ENCODE measurements at places on chromosomes 12 and 14.

DNA sequence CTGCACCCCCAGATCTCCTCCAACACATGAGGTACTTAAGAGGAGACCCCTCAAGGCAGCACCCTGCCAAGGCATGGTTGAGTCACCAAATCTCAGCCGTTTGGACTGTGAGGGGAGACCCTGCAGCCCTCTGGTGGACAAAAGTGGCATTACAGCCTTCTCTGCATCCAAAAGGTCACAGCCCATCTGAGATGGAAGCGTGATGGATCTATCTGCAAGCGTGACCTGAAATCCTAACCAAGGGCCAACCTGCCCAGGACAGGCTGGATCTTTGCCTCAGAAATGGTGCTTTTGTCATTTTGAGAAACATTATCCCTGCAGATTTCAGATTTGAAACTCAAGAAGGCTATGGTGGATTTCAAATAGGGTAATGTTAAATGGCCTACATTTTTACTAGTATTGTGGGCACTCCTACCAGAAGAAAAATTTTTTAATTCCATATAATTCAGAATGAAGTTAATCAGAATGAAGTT is 23.7 kb upstream of the DHRS4 start:
- peak; percentile 66 for DNase-seq

GRCh38 chr12:122082621-122083356 is 4.2 kb downstream of the MLXIP start:
- no peak for DNase-seq

DNA sequence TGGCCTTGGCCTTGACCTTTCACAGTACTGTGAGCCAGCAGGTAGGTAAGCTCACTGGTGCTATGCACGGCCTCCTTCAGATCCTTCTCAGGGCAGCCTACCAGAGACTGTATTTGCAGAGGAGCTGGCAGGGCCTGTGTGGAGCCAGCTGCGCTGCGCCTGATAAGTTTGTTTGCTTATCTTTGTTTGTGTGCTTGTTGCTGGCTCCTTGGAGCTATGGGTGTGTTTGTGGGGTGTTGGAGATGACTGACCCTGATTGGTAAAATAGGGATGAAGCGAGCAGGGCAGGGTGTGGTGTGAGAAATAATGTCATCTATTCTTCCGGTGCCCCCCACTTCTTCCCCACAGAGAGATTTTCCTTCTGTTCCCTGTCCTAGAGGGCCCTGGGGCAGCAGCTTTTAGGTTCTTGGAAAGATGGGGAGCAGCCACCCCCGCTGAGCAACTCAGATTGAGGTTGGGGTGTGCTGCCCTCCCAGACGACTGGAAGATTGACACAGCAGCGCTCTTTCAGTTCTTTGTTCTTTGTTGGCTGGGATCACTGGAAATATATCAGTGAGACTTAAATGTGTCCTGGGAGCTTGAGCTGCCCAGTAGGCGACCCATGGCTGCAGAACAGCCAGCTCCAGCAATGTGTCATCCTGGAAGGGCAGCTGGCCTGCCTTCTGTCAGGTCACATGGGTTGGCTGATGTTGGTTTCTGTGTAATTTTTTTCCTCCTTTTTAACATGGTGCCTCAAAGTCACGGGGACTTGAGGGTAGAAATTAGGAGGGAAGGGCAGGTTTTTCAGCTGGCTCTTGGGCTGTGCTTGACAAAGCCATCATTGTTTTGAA is 19.6 kb downstream of the MLXIP start:
- no peak for DNase-seq

GRCh38 chr14:61381553-61381952 is 60.2 kb downstream of the PRKCH start:
- DNase-seq = no peak

- no peak for DNase-seq
These were observed 122.4 kb upstream of the PTPRQ start for GRCh38 chr12:80321653-80322052.

DNA sequence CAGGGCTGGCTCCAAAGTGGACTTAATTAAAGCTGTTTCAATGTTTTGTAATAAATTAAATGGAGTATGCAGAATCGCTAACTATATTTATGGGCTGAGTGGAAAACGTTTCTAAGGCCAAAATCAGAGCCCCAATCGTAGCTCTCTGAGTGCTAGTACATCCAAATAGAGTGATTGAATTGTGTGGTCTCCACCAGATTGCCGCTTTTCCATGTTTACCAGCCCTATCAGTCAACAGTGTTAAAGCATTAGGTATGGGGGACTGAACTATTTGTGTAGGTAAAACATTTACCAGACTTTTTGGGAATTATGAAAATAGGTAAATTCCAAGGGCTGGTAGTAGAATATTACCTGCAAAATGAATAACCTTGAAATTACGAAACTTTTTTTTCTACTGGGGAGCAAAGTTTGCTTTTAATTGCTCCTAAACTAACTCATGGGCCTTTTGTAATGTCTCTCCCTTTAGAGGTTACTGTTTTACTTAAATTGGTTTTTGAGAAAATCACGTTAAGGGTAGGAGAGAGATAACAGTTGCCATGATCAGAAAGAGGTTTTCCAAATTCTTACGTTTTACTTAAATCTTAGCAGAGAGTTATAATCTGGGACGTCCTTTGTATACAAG is 28.0 kb upstream of the METAP2 start:
- no peak for DNase-seq

GRCh38 chr14:70317091-70317968 is 42.2 kb downstream of the COX16 start:
- DNase-seq = no peak

GRCh38 chr12:44240186-44240585 is 404.3 kb downstream of the TMEM117 start:
- DNase-seq = no peak

DNA sequence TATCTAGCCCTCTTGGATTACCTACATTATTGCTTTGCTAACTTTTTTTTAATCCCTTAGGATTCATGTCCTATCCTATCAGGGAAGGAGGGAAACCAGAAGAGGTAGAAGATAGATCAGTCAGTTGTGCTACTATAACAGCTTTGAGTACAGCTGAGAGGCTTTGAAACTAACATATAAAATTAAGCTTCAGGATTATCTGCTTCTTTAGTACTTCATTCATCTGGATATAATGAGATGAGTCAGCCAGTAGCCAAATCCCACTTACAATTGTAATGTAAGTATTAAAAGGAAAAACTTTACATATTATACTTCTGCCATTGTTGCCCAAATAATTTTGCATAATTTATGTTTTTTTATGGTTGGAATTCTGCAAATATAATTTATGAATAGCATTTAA is 33.4 kb upstream of the ANO6 start:
- no peak for DNase-seq

- DNase-seq = no peak
These were observed 1.7 kb downstream of the HAL start for GRCh38 chr12:95994476-95994875.
